Stimulated activated CD8-positive, alpha-beta memory T cell treated with anti-CD3 and anti-CD28 coated beads, Interleukin-2, amount 100 ng/mL, for 1 hour (primary cell): ENCODE measurements at places on chromosomes 7 and 10.

DNA sequence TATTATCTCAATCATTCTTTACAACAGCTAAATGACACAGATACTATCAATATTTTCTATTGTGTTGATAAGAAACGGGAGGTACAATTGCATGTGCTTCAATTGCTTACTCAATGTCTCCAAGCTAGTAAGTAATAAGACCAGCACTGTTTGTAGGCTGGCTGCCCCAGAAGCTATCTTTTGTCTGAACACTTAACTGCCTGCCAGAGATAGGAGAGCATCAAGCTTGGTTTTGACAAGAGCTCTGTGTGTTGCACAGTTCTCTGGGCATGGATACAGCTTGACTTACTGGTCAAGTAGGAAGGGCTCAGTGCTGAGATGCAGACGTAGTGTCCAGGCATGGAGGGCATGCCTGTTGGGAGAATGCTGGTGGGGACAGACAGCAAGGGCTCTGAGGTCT, 26.3 kb upstream of the CAPZA2 start:
- DNase-seq, result no peak

- peak; percentile 55 for DNase-seq
Observed at GRCh38 chr10:69089638-69090599, 2.0 kb downstream of the SRGN start.

- no peak for DNase-seq
Observed at GRCh38 chr10:110609605-110610004, 34.5 kb upstream of the RBM20 start.

GRCh38 chr10:28155726-28156125, 147.1 kb downstream of the MPP7 start:
- no peak for DNase-seq

GRCh38 chr10:72079356-72079755, 9.0 kb downstream of the SPOCK2 start:
- peak; percentile 67 for DNase-seq

GRCh38 chr7:55481155-55481554, 91.1 kb downstream of the VOPP1 start:
- DNase-seq, result no peak

GRCh38 chr7:25192043-25192442, 36.2 kb downstream of the NPVF start:
- DNase-seq, result no peak

DNA sequence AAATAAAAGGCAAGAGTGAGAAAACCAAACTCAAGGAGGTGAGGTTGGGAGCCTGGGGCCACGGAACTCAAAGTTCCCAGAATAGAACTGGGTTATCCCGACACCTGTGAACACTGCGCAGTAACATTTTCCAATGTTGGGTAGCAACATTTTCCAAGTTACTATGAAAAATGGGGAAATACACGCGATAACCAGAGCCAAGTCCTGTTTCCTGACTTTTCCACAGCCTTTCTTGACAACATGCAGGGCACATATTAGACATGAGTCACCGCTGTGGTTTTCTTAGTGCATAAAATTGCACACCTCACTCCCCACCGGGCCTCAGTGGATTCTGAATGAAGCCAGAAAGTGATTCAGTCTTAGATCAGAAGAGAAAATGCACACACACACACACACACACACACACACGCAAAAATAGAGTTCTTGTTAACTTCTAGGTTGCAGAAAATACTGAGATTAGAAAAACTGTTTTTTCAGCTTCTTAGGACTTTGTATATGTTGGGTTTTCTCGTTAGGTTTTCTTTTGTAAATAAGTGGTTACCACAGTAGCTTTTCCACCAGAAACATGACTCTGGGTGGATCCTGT, 70.0 kb downstream of the CAMK1D start:
- no peak for DNase-seq

DNA sequence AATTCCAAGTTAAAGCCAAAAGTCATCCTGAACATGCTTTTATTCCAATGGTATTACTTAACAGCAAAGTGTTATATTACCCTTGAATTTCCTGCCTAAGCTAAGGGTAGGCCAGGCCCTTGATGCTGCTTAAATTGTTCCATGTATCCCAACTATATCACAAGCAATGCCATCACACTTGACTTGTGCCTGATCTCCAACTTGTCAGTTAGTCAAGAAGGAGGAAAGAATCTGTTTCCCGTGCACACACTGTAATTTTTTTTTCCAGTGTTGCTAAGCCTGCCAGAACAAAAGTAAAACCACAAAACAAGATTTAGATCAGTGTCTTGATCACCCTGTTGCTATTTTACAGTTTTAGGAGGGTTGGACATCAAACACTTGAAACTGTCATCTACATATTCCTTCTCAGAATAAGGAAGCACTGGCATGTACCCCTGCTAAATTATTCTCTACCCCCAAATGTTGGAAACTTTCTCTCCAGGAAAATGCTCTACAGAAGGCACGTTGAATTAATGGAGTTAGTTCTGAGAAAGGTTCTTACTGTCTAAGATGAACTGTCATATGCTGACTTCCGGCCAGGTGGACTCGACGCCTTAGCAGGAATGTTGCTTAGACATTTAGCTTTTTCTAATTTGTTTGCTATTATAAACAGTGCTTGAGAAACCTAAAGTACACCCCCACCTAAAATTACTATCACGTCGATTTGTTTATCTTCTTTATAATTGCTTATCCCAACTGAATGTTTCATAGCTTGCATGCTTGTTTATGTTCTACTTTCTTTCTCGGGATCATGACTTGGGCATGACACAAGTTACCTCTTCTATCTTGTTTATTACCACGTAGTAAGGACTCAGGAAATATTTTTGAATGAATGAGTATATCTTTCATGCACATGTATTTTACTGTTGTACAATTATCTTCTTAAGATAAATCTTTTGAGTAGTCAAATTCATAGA, 105.5 kb upstream of the ZNF438 start:
- DNase-seq, result no peak

DNA sequence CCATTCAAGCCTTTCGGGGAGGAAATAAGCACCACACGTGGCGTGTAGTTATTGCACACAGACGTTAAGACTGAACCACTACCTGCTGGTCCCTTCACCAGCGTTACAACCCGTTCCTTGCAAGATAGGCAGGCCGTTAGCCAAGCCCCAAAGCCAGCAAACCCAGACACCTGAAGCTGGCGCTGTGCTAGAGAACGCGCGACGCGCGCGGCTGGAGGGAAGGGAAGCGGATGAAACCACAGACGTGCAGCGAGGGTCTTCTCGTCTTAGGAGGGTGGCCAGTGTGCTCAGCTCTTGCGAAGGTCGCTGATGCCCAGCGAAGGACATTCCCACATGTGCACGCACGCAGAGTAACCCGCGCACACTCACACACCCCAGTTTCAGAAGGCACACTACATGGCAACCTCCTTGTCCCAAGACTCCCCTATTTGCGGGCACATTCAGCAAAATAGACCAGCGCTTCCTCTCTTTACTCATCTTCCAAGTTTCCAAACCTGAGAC, 980 bp downstream of the TMEM26 start:
- DNase-seq, result no peak

- DNase-seq, result no peak
Observed at GRCh38 chr10:133009218-133009950, 67.0 kb upstream of the CFAP46 start.

DNA sequence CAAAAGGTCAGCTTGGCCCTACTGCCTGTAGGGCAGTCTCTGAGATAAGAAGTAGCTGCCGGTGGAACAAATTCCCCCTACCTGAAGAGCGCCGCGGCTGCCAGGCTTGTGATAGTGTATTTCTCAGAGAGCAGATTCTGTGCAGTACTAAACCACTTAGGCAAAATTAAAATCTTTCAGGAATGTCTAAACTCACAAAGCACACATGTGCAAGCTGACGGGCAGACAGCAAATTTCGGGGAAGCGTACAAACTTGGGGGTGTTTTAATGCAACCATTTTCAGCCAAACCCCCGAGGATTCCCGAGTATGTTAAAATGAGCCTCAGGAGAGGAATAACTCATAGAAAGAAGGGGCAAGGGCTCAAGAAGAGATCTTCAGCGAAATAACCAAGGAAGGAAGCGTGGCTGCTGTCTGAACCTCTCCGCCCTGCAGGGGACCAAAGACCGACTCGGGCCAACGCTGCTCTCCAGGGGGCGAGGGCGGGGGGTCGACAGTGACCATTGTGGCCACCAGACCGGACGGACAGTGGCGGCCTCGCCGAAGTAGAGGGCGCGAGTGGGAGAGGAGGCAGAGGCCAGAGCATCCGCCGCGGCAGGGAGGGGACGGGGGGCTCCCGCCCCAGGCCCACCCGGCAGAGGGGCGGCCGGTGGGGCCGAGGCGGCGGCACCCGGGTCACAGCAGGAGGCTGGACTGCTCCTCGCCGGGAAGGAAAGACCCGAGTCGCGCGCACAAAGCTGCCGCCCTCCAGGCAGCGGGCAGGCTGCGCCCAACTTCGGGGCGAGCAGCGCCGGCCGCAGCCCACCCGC, 819 bp downstream of the HYCC1 start:
- DNase-seq, result no peak

DNA sequence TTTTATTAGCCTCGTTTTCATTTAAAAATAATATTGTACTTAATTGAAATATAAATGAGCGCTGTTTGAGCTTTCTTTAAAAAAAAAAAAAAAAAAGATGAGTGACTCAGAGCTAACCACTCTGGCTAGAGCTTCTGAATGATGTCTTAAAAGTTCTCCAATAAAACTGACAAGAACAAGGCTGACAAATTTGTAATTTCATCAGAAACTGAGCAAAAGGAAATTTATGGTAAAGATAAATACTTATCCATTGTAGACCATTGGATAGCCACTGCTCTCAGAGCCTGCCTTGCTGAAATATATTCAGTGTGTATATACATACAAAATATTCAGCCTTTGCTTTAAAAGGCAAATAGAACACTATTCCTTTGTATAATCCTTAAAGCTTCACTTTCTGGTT, 91.2 kb upstream of the OIT3 start:
- DNase-seq, result no peak

DNA sequence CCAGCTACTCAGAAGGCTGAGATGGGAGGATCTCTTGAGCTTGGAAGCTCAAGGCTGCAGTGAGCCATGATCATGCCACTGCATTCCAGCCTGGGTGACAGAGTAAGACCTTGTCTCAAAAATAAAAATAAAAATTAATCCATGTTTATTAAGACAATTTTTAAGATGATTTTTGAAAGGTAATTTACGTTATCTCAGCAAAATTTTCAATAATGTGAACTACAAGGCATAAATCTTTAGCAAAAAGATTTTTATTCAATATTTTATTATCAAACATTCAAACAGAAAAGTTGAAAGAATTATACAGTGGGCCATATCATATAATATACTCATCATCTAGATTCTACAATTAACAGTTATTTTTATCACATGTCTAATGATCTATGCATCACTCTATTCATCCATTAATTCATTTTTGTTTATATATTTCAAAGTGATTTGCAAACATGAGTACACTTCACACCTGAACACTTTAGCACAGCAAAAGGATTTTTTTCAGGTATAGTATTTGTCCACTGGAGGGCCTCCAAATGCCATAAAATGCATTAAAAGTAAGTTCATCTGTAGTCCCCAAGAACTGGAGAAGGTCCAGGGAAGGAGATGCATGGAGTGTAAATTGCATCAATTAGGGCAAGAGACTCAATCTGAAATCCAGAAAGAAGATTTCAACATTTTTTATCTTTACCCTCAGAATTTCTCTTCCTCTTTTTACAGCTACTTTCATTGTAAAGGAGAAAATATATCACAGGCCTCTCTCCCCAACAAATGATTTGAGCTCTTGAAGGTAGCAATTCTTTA, 38.6 kb upstream of the RSBN1L start:
- DNase-seq, result no peak

- DNase-seq, result no peak
Observed at GRCh38 chr7:293681-294439, 3.9 kb downstream of the FOXL3 start.

GRCh38 chr10:101073631-101074030, 11.8 kb downstream of the KAZALD1 start:
- no peak for DNase-seq

- no peak for DNase-seq
Observed at GRCh38 chr7:48563334-48563733, 361.0 kb upstream of the CDC14C start.

DNA sequence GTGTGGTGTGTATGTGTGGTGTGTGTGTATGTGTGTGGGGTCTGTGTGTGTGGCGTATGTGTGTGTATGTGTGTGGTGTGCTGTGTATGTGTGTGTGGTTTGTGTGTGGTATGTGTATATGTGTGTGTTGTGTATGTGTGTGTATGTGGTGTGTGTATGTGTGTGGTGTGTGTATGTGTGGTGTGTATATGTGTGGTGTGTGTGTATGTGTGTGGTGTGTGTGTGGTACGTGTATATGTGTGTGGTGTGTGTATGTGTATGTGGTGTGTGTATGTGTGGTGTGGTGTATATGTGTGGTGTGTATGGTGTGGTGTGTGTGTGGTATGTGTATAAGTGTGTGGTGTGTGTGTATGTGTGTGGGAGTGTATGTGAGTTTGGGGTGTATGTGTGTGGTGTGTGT, 428.7 kb downstream of the PAXIP1 start:
- DNase-seq, result no peak

- no peak for DNase-seq
Observed at GRCh38 chr10:80168679-80169380, 36.3 kb downstream of the PLAC9 start.

- DNase-seq, result no peak
Observed at GRCh38 chr10:104054430-104054829, 31.2 kb downstream of the COL17A1 start.

DNA sequence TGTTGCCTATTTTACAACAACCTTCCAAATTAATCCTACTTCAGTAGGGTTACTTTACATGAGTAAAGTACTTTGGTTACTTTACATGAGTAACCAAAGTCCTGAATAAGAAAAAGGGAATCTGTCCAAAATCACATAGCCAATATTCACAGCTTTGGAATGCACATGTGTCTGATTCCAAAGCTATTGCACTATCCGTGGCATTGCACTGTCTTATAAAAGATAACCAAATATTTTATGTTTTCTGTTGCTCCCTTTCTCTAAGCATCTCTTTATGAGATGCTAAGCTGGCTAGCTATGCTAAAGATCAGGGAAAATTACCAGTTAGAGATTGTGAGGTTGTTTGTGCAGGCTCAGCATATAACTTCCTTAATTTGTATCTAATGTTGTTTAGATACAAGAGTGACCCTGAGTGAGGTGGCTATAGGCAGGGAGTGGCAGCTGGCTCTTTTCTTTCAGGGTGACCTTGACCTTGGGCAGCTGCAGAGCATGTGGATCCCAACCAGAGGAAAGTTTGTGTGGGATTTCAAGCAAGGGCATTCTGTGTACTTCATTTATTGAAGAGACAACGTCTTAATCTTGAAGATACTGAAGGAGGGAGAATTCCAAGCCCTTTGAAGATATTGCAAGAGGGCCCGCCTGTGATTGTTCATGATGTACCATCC, 366.1 kb upstream of the ANKRD30A start:
- no peak for DNase-seq

DNA sequence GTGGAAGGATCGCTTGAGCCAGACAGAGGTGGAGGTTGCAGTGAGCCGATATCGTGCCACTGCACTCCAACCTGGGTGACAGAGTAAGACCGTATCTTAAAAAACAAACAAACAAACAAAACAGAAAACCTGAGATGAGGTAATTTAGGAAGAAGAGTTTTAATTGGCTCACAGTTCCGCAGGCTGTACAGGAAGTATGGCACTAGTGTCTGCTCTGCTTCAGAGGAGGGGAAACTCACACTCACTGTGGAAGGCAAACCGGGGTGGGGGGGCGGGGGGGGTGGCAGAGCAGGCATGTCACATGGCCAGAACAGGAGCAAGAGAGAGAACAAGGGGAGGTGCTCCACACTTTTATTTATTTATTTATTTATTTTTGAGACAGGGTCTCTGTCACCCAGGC, 5.1 kb downstream of the UBE2D4 start:
- DNase-seq, result no peak

GRCh38 chr7:3028758-3029093, 14.9 kb downstream of the CARD11 start:
- no peak for DNase-seq
